HL-60 (cell line): ENCODE measurements at places on chromosomes 5 and 9.

DNA sequence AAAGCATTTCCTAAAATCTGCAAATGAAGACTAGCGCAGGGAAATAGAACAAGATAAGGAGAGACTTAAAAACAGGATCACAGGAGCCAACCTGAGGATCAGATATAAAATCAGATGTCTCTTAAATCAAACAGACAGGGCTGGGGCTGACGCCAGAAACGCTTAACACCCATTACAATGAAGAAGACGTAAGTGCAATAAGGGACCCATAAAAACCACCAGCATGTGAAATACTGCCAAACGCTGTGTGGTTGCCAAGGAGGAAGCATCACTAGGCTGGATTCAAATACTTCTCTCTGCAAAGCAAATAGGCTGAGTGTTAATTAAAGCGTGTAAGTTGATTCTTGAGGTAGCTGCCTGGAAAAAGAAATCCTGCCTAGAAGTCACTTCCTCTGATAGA, 74.4 kb upstream of the ATP10B start:
- peak; percentile 58 for DNase-seq

- no peak for DNase-seq
These were observed 221.6 kb downstream of the CACNA1B start for GRCh38 chr9:138098908-138099791.

- DNase-seq: no peak
These were observed 195.0 kb upstream of the GHR start for GRCh38 chr5:42228279-42228678.

- DNase-seq: peak; percentile 11
These were observed 54.4 kb downstream of the CCDC192 start for GRCh38 chr5:127757576-127757975.

DNA sequence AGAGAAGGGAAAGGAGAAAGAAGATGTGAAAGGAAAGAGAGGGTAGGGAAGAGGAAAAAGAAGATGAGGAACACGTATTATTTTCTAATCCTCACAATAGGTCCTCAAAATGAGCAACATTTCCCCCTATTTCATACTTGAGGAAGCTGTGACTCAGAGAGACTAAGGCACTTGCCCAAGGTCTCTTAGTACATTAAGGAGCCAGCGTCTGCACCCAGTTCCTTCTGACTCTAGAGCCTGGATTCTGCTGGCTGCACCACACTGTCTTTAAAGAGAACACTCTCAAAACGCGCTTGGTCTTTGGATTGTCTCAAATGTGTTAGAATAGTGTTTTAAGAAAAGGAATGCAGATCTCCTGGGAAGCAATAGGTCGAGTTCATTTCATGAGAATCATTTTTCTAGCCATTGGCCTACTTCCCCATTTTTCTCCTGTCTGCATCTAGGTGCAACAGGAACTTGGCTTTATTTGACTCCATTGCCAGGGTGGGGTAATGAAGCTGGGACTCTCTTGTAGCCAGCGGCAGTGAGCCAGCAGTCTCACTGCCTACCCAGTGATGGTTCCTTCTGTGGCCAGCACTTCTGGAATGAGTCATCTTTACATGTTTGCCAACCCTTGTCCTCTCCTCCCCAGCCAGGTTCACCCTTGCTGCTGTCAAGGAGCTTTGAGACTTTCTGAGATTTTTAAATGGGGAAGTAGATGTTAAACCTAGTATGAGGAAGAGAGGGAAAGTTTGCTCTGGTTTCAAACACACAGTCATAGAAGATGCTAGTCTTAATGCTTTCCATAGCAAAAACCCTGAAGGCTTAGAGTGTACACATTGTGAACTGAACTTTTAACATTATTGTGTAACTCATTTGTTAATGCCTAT, 82.7 kb downstream of the DOCK8 start:
- peak; percentile 82 for DNase-seq

DNA sequence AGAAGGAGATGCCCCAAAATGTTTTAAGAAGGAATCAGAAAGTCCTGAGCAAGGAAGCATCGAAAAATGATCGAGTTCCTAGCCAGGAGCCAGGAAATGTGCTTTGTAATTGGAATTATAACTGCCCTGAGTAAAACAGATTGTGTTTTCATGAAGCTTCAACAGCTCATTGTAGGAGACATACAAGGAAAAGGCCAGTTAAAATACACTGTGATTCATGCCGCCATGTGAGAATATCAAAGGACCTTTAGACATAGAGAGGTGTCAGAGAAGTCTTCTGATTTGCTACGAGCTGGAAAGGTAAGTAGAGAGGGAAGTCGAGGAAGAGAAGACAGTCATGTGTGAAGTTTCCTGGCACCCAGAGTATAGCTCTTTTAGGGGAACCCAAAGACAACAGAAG, 60.9 kb downstream of the NR3C1 start:
- no peak for DNase-seq

DNA sequence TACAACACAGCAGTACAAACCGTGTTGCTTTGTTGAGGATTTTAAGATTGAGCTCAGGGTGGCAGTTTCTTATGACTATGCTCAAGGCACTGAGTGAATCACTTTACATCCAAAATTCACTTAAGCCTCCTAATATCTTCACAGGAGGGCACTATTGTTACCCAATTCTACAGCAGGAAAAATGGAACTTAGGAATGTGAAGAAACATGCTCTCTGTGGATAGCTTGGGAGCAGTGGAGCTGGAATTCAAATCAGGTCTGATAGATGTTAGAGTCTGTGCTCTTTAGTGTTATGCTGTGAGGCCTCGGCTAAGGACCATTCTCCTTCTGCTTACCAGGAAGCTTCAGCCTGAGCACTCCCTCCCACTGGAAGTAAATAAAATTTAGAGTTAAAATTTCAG, 18.7 kb upstream of the HMHB1 start:
- DNase-seq: no peak

DNA sequence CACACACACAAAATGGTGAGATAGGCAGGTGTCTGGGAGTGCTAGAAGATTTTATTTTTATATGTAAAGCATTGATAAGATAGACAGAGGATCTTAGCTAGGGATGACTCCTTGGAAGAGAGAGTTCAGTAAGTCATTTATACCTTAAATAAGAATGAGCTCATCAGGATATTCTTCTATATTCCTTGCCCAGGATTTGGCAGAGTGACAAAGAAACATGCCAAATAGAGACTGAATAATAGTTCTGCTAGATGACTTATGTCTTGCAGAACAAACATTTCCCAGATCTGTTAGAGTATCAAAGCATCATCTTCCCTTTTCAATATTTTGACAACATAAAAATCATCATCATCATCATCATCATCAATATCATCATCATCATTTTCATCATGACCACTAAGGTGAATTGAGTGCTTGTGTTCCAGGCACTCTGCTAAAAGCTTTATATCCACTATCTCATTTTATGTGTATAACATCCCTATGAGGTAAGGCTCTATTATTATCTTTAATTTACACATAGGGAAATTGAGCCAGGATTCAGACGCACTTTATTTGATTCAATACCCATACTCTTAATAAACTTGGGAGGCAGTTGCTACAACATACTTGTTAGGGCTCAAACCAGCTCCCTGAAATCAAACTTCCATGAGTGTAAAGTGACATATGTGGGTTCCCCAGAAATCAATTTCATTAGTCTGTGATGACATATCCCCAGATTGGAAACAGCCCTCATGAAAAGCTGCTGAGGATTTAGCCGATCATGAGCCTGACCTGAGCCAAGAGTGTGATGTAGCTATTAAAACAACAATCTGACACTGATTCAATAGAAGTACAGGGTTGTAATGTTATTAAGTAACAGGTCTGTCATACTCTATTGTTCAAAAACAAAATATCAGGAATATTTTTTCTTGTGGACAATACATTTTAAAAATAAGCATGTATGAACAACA, 176.3 kb upstream of the SEMA6A start:
- no peak for DNase-seq

GRCh38 chr5:100232736-100233135, 302.4 kb upstream of the FAM174A start:
- DNase-seq: no peak

DNA sequence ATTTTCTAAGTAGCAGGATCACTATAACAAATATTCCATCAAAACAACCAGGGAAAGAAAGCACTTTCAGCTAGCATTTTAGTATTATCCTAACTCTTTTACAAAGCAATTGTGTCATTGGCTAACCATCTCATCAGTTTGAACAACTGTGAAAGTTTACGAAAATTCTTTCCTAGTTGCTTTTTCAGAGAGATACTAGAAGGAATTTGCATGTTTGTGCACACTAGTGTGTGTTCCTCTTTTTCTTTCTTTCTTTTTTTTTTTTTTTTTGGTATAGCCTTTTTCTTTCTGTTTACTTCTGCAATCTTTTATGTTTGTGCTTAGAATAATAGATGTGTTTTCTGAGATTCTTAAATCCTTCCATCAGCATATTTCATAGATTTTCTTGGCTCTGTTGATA, 124.7 kb upstream of the SEMA6A start:
- no peak for DNase-seq

DNA sequence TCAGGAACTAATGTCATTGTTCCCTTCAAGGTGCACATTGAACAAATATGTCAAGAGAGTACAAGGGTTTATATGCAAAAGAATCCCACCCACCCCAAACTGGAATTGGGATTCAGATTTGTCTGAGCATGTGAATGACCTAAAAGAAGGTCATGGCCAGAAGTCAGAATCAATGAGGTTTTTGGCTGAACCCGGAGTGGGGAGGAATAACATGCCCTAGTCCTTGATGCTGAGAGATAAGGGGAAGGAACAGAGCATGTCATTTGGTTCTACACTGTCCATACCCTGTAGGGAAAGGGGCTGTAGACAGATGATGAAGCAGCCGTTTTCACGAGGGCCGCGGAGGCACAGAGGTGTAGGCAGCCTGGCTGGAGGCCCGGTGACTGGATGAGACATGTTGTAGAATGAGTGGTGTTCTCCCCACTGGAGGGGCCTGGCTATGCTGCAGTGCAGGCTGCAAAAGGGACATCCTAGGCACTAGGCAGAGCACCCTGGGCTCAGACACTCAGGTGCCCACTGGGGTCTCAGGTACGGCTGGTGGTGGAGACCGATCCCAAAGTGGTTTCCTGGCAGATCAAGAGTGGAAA, 65.9 kb downstream of the ZFAND5 start:
- DNase-seq: no peak

DNA sequence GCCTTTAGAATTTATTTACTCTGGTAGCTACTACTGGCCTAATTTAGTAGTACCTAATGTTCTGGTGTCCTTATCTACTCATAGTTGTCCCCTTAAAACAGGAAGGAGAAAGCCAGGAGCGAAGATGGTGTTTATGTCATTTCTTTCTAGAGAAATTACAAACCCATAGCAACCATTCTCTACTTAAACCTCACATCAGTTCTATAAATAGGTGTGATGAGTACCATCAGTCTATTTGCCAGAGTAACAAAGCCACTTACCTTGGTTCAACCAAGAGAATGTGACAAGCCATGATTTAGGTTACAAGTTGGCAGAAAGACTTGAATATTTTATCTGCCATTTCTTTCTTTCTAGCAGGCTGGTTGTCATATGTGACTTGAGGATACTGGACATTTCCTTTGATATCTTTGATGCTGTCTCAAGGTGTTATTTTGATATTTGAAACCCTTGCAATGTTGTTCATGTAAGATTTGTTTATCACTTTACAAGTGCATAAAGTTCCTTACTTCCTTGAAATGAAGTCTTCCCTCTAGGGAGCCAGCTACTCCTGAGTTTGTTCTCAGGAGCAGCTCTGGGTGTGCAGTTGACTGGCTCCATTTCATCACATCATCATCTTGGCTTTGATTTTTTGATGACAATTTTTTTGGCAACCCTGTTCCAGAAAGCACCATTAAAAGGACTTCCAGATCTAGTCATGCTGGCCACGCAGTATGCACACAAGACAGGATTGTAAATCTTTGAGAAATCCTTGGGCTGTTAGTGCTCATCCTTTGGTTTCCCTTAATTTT, 286.8 kb downstream of the ARHGAP26 start:
- DNase-seq: no peak

GRCh38 chr5:74098456-74098855, 472.5 kb downstream of the ARHGEF28 start:
- no peak for DNase-seq

DNA sequence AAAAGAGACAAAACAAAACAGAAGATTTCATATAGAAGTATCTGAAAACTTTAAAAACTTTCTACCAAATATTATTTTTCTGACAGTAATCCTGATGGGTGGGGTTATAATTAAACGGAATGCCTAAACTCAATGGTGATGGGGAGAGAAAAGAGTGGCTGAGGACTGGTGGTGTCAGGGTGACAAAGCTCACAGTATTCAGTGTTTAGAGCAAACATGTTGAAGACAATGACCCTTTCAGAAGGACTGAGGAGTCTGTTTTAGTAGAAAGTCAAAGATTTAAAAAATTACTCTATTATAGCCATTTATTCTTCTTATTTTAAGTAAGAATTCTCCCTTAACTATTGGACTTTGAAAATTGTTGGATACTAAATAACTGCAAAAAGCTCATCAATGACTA, 1144.0 kb downstream of the TAF11L14 start:
- DNase-seq: no peak

- no peak for DNase-seq
These were observed 21.3 kb downstream of the GLT6D1 start for GRCh38 chr9:135617991-135618411.

DNA sequence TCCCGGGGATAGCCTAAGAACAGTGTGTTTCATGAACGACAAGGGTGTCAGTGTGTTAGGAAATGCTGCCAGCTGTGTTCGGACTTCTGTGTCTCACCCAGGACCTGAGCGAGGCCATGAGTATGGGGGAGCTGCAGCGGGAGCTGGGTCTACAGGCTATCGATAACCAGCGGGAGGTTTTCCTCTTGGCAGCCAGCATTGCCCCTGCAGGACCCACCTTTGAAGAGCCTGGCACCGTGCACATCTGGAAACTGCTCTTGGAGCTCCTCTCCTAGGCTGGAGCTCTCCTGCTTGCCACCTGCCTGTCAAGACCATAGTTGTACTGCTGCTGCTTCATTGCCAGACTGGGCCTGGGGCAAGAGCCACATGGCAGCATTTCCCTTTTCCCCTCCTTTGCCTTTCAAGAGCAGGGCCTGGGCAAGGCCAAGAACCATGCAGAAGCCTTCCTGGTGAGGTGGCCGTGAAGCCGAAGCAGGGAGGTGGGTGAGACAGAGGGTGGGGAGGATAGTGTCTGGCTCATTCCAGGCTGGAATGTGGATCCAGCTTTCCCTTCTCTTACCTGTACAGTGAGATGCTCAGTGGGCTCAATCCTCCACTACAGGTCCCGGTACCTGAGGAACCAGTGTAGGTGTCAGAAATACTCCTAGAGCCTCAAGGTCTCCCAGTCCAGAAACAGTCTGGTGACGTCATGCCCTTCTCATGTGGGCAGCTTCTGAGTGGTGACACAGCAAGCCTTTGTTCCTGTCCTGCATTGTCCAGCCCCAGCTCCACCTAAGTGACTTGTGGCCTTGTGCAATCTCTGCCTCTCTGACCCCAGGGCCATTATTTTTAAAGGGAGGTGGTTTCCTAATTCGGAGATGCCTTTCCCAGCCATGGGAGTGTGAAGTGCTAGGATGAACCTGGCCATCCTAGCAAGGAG, 6.6 kb downstream of the ARL10 start:
- no peak for DNase-seq

DNA sequence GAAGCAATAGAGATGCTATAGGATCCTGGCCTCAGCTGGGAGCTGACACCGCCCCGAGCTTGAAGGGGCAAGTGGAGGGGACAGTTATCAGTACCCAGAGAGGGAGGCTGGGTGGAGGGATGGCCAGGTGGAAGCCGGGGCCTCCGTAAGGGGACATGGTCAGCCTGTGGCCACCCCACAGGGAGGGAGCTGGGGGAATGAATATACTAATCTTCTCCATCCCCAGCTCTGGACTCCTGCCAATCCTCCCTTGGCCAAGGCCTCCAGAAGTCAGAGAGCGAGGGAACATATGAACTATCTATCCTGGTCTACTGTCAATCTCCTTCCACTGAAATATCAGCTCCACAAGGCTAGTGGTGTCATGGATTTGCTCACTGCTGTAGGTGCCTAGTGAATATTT, 109.3 kb downstream of the BOD1 start:
- no peak for DNase-seq
